Thymus (tissue), 14 donors: ENCODE measurements at places on chromosomes 12 and 14. TPM values are rescaled to one million over a fixed set of nuclear protein-coding genes. Genes with fewer than 3 reads are reported as not detected.

The TCL1B gene
- total RNA-seq = 0.24 TPM

The ERBB3 gene
- 1.4 TPM for total RNA-seq

GRCh38 chr14:24231263-24232120, 675 bp downstream of the NEDD8 start:
- no peak for DNase-seq
- H3K4me3 ChIP-seq = peak overlapping the region; percentile 77
- peaks cover 21% of the 10 kb centered on the region for H3K36me3 ChIP-seq
- H3K27ac ChIP-seq = peak overlapping the region; percentile 96
- H3K27me3 ChIP-seq = no peaks in the 10 kb centered on the region

DNA sequence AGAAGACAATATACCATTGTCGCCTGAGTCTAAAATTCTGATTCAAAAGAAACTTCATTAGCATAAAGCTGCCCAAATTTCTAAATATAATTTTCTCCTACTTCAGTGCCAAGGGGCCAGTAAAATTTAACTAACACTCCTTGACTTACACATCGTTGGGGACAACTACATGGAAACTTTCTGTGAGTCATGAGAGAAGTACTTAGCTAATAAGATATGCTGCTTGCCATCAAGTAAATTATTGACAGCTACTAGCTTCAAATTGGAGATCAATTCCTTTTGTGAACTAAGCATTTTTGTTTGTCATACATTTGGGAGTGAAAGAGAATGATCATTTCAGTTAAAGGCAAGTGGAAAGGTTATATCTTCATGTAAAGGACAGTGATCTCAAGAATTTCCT, 373.3 kb downstream of the MDGA2 start:
- no peaks in the 10 kb centered on the region for H3K4me1 ChIP-seq
- no peaks in the 10 kb centered on the region for H3K36me3 ChIP-seq
- no peak for DNase-seq
- no peaks in the 10 kb centered on the region for H3K27me3 ChIP-seq
- no peak overlapping the region for H3K4me3 ChIP-seq

GRCh38 chr12:62123721-62124203, 136.4 kb upstream of the USP15 start:
- H3K36me3 ChIP-seq = no peaks in the 10 kb centered on the region
- peak; percentile 3 for DNase-seq
- no peak overlapping the region for H3K4me3 ChIP-seq
- H3K27me3 ChIP-seq = no peaks in the 10 kb centered on the region
- no peaks in the 10 kb centered on the region for H3K4me1 ChIP-seq

DNA sequence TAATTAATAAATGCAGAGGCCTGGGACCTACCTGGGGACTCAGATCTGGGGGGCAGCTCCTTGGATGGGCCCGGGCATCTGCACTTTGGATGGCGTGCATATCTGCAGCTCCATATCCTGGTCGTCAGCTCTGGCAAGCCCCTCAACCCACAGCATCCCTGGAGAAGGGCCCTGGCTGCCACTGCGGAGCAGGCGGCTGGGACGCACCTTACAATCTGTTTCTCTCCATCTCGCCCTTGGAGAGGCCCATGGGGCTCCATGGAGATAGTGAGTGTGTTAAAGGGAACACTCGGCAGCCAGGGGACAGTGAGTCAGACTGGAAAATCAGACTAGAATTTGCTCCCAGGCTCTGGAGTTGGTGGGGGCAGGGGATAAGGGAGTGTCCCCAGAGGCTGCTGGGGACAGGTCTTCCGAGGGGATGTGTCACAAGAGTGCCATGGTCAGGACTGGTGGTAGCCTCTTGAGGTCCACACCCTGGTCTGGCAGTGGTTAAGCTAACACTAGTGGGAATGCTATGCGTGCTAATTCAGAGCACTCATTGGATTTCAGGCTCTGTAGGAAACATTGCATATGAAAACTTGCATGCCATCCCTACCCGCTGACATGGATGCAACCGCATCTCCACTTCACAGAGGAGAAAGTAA, 21.5 kb downstream of the RFLNA start:
- peaks cover 8% of the 10 kb centered on the region for H3K27me3 ChIP-seq
- DNase-seq = no peak
- no peak overlapping the region for H3K4me3 ChIP-seq
- no peak overlapping the region for H3K27ac ChIP-seq

DNA sequence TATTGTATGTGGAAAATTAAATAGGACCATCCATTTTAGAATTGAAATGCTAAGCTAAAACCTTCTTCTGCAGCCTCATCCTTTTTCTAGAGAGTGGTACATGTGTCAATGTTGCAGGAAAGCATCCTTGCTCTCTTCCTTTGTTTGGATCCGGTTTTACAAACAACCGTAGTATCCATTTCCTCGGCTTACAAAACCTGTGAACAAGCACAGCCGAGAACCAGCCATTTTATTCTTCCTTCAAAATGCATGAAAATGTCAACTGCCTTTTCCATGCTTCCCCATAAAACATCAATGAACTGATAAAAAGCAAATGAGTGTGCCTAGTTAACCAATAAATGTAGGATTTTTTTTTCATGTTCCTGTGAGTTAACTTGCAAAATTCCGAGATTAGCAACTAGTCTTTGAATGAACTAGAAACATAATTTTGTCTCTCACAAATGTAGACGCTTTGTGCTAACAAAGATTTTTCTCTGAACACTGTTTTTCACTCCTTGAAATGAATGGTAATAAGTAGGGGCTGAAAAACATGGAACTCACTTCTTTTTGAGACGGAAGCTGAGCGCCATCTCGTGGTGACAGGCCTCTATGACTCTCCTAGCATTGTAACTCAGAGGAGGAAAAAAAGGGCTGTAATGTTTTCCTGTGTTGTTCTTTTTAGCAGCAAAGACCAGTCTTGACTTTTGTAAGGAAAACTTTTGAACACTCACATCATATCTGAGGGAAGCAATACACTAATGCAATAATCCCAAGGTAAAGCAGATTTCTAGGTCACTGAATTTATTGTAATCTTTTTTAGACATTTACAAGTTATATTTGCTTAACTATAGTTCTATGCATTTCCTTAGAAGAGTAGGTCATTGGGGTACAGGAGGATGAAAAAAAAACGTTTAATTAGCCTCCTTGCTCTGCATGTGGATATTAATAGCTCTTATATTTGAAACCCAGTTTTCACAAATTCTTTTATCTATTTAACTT, 157.4 kb upstream of the FOXG1 start:
- H3K4me1 ChIP-seq = no peaks in the 10 kb centered on the region
- H3K27me3 ChIP-seq = no peaks in the 10 kb centered on the region
- H3K27ac ChIP-seq = no peak overlapping the region
- no peak for DNase-seq
- no peaks in the 10 kb centered on the region for H3K36me3 ChIP-seq

GRCh38 chr14:101125719-101126651, 222.5 kb upstream of the RTL1 start:
- no peak overlapping the region for H3K4me3 ChIP-seq
- peaks cover 2% of the 10 kb centered on the region for H3K4me1 ChIP-seq
- H3K27ac ChIP-seq = no peak overlapping the region
- no peaks in the 10 kb centered on the region for H3K36me3 ChIP-seq
- no peak for DNase-seq

- peaks cover 10% of the 10 kb centered on the region for H3K36me3 ChIP-seq
- no peak overlapping the region for H3K27ac ChIP-seq
- H3K4me1 ChIP-seq = no peaks in the 10 kb centered on the region
These were observed 23.9 kb downstream of the STX2 start for GRCh38 chr12:130815028-130815741.

- no peak overlapping the region for H3K4me3 ChIP-seq
- no peaks in the 10 kb centered on the region for H3K4me1 ChIP-seq
- no peak for DNase-seq
- no peaks in the 10 kb centered on the region for H3K36me3 ChIP-seq
These were observed 158.8 kb downstream of the PHLDA1 start for GRCh38 chr12:75872762-75873161.

DNA sequence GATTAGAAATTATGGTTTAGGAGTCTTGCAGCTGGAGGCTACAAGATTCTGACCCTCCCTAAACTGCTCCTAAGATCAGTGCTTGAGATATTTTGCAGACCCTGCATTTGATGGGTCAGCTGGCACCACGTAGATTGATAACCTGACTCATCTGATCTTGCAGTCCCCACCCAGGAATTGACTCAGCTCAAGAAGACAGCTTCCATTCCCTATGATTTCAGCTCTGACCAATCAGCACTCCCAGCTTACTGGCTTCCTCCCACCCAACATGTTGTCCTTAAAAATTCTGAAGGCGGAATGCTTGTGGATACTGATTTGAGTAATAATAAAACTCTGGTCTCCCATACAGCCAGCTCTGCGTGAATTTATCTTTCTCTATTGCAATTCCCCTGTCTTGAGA, 23.2 kb upstream of the MTHFD1 start:
- H3K27ac ChIP-seq = no peak overlapping the region
- no peak overlapping the region for H3K4me3 ChIP-seq
- DNase-seq = no peak
- no peaks in the 10 kb centered on the region for H3K36me3 ChIP-seq
- no peaks in the 10 kb centered on the region for H3K27me3 ChIP-seq

DNA sequence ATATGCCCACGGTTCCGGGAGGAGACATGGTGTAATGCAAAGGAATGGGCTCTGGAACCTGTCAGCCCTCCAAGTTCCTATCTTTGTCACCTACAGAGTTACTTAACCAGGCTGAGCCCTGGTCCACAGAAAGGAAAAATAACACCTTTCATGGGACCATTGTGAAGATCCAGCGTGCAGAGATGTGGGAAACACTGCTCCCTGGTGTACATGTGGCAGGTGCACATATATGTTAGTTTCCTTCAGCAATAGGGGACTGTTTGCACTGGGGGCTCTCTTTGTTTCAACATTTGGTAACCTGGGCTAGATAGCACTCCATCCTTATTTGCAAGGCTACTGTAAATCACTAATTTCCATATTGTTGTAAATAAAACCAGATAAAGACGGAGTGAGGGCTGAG, 72.3 kb downstream of the ANO2 start:
- no peak for DNase-seq
- H3K4me1 ChIP-seq = no peaks in the 10 kb centered on the region
- no peaks in the 10 kb centered on the region for H3K27me3 ChIP-seq
- H3K27ac ChIP-seq = no peak overlapping the region
- H3K4me3 ChIP-seq = no peak overlapping the region
- H3K36me3 ChIP-seq = no peaks in the 10 kb centered on the region

DNA sequence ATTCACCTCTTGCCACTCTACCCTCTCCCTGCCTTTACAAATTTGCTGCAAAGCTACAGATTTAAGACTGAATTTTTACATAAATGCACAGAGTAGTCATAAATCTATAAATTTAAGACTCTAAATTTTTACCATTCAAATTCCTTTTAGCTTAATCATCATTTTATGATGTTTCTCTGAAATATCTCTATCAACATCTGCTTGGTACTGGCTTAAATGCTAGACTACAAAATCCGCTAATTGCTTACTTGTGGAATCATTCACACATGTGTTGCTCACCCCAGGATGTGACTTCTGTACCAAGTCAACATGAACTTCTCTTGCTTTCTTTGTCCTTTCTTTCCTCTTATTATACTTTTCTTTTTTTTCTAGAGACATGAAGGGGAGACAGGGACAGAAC, 109.2 kb downstream of the GALC start:
- no peaks in the 10 kb centered on the region for H3K36me3 ChIP-seq
- DNase-seq = no peak
- no peak overlapping the region for H3K4me3 ChIP-seq
- H3K4me1 ChIP-seq = no peaks in the 10 kb centered on the region
- no peak overlapping the region for H3K27ac ChIP-seq
- no peaks in the 10 kb centered on the region for H3K27me3 ChIP-seq

- no peak for DNase-seq
- H3K27ac ChIP-seq = no peak overlapping the region
These were observed 40.3 kb upstream of the MEG3 start for GRCh38 chr14:100785626-100786025.

The SLC15A4 gene
- 13.4 TPM for total RNA-seq

The PLEKHH1 gene
- 2.0 TPM for total RNA-seq

DNA sequence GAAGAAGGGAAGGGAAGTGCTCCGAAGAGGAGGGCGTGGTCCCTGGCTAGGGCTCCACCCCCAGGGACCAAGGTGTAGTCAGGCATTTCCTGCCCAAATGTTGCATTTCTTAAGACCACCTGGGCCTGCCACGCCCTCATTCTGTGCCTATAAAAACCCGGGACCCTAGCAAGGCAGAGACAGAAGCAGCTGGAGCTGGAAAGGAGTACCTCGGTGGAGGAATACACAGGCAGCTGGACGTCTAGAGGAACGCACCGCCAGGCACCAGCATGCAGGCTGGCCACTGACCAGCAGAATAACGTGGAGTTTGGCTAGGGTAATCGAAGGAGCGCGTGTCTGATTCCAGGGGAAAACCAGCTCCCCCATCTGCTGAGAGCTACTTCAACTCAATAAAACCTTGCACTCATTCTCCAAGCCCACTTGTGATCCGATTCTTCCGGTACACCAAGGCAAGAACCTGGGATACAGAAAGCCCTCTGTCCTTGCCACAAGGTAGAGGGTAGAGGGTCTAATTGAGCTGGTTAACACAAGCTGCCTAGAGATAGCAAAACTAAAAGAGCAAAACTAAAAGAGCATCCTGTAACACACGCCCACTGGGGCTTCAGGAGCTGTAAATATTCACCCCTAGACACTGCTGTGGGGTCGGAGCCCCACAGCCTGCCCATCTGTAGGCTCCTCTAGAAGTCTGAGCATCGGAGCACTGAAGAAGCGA, 21.0 kb downstream of the CFL2 start:
- no peaks in the 10 kb centered on the region for H3K36me3 ChIP-seq
- H3K27me3 ChIP-seq = no peaks in the 10 kb centered on the region
- no peak overlapping the region for H3K4me3 ChIP-seq
- no peak for DNase-seq

DNA sequence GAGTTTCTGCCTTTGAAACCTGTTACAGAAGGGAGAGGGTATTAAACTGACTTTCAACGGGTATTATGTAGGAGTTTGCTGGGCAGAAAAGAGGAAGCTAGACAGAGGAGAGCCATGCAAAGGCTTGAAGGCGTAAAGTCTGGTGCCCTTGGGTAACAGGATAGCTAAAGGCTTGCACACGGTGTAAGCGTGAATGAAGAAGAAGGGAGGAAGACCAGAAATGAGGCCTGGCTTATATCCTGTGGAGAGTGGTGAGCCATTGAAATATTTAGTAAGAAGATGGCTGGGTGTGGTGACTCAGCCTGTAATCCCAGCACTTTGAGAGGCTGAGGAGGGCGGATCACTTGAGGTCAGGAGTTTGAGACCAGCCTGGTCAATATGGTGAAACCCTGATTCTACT, 22.6 kb downstream of the SUDS3 start:
- no peak overlapping the region for H3K27ac ChIP-seq
- no peak for DNase-seq
- H3K27me3 ChIP-seq = no peaks in the 10 kb centered on the region
- H3K4me3 ChIP-seq = no peak overlapping the region

GRCh38 chr12:109244073-109244472, 65.0 kb downstream of the FOXN4 start:
- H3K36me3 ChIP-seq = peaks cover 18% of the 10 kb centered on the region
- H3K27ac ChIP-seq = no peak overlapping the region
- H3K27me3 ChIP-seq = no peaks in the 10 kb centered on the region
- no peak for DNase-seq
- H3K4me1 ChIP-seq = no peaks in the 10 kb centered on the region
